Stimulated activated CD8-positive, alpha-beta memory T cell treated with anti-CD3 and anti-CD28 coated beads, Interleukin-7, amount 100 ng/mL, for 24 hours (primary cell): ENCODE measurements at places on chromosomes 3 and 15.
A peak's percentile ranks its signal among the peaks of the same experiment; 100 is the strongest.

DNA sequence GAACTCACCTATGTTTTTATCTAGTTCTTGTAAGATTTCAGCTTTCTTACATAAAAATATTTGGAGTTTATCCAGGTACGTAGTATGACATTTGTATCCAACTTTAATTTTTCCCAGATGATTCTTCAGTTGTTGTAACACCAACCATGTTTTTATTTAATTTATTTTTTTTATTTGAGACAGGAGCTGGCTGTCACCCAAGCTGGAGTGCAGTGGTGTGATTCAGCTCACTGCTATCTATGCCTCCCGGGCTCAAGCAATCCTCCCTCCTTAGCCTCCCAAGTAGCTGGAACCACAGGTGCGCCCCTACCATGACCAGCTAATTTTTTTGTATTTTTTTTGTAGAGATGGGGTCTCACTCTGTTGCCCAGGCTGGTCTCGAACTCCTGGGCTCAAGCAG lies 6.6 kb downstream of the XYLB start:
- DNase-seq, result no peak

DNA sequence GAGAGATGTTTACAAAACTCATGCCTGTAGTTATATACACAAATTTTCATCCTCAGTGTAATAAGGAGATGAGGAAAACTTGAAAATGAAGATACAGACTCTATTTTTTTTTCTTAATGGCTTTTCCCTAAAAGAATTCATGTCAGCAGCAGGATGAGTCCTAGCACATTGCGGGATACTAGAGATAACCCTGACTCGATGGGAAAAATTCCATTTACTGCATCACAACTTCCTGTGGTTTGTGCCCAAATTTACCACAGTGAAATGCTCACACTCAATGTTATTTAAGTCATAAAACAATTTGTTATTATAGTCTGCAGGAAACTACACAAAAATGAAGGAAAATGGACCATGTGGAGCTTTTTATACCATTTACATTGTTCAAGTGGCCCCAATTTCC lies 581.9 kb upstream of the ZNF717 start:
- DNase-seq, result no peak

GRCh38 chr3:128807186-128807830 lies 72.1 kb upstream of the ACAD9 start:
- DNase-seq, result no peak

- DNase-seq, result no peak
These were observed 9.7 kb downstream of the SCAMP2 start for GRCh38 chr15:74863239-74864056.

DNA sequence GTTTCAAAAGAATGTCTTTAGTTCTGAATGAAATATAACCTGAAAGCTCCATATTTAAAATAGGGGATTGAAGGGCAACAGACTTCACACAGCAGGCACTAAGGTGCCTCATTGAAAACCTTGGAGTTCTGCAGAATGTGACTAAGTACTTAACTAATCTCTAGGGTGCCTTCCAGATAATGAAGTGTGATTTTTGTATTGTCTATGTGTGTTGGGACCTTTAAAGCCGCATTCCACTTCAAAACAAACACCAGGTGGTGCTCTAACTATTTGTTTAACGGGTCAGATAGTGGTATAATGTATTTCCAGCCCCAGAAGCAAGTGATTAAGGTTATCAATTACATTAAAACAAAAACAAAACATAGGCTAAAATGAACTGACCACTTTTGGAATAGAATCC lies 28.0 kb downstream of the TFG start:
- DNase-seq, result no peak

- DNase-seq, result no peak
These were observed 34.9 kb downstream of the MORF4L1 start for GRCh38 chr15:78907577-78907976.

- no peak for DNase-seq
These were observed 765.5 kb downstream of the OTOL1 start for GRCh38 chr3:162262129-162262528.

DNA sequence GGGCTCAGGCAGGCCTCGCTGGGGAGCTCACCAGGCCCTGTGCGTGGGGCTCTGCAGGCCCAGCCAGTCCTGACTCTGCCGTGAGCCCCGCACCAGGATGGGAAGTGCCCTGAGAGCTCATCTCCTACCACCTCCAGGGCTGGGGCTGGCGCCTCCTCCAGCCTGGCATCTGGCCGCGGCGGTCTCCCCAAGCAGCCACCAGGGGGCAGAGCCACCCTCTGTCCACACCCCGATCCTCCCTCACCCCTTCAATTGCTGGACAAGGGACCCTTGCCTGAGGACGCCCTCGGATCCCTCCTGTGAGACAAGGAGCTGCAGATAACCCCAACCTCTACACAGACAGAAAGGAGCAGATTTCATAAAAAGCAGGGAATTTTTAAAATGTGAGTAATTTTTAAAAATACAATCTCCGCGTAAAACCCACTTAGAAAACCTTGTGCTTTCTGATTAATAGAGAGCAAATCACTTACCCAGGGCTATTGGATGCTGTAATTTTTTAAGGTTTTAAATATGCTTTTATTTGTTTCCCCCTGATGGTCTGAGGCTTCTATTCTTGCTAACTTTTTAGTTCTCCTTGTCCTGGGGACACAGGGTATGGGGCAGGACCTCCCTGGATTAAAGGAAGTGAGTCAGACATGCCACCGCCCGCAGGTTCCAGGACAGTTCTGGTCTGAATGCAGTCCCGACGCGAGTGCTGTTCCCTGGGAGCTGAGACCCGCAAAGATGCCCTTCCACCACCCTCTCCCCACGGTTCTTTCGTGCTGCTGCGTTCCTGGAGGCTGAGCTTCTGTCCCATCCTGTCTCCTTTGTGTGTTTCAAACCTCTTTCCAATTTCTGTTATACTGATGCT lies 52.3 kb upstream of the CHRNA7 start:
- DNase-seq, result peak; percentile 21

DNA sequence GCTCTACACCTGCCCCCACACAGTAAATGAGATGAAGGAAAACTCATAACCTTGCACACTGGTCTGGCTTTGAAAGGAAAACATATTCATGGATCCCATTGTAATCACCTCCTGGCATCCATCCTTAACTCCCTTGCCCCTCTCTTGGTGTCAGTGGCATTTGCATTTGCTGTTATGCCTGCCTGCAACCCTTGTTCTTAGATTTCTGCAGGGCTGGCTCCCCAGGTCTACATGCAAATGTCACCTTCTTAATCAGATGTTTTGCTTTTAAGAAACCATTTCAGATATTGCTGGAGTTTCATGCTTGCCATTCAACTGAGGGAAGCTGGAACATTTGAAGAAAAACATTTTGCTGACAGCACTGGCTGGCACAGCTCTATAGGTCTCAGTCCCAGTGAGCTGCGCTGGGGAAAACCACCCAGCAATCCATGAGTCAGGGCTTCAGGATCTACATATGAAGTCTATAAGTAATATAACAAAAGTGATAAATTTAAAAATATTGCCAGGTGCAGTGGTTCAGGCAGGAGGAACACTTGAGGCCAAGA lies 19.1 kb downstream of the LRRC2 start:
- DNase-seq, result no peak

DNA sequence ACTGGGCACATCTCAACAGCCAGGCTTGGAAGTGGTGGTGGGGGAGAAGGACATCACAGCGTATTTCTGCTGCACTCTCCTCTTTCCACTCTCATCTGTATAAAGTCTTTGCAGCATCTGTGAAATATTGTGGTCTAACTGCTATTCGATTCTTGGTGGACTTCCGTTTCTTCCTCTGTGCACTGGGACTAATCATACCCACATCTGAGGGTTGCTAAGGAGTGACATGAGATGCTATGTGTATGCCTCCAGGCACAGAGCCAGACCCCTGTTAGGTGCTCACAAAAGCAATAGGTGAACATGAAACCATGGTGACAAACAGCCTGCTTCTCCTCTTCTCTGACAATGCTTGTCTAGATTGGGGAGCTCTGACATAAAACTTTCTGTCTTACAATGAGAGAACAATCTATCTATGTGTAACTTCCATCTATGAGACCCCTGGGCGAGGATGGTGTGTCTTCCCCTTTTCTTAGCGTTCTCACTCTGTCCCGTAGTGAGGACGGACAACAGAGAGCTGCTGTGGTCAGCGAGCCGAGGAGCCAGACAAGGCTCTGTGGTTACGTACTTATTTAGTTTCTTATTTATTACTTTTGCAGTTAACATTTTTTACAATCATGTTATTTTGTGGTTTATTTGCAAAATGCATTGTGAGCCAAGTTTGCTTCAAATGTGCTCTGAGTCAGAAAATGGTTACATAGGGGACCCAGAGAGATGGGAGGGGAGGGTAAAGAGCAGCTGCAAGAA lies 196.7 kb upstream of the TPRG1 start:
- no peak for DNase-seq

- no peak for DNase-seq
These were observed 84.2 kb downstream of the LRRC28 start for GRCh38 chr15:99335508-99335907.

DNA sequence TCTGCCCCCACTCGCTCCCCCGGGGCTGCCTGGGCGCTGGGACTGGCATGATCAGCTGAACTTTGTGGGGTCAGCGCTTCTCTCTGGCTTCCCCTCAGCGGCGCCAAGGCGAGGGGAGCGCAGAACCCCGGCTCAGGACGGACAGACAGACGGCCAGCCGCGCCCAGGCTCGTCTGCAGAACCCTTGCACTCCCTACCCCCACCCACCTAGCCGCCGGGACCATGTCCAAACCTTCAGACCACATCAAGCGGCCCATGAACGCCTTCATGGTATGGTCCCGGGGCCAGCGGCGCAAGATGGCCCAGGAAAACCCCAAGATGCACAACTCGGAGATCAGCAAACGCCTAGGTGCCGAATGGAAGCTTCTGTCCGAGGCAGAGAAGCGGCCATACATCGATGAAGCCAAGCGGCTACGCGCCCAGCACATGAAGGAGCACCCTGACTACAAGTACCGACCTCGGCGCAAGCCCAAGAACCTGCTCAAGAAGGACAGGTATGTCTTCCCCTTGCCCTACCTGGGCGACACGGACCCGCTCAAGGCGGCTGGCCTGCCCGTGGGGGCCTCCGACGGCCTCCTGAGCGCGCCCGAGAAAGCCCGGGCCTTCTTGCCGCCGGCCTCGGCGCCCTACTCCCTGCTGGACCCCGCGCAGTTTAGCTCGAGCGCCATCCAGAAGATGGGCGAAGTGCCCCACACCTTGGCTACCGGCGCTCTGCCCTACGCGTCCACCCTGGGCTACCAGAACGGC lies 621 bp downstream of the SOX14 start:
- DNase-seq, result no peak

DNA sequence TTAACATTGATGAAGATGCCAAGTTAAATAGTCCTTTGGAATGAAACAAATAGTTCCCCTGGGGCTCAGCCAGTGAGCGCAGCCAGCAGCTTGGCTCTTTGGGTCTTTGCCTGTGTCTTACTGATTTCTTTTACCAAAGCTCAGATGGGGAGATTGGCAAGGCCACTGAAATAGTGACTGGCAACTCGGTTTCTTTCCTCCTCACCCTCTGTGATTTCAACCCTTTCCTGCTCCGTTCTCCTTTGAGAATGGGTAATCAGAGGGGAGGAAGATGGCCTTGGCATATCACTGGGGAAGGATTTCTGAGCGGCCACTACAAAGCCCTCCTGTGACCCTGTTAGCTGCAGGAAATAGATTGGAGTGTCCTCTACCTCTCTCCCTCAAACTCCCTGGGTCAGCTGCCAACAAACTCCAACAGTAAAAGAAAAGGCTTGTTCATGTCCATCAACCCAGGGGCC lies 337.1 kb upstream of the LRRFIP2 start:
- DNase-seq, result no peak

DNA sequence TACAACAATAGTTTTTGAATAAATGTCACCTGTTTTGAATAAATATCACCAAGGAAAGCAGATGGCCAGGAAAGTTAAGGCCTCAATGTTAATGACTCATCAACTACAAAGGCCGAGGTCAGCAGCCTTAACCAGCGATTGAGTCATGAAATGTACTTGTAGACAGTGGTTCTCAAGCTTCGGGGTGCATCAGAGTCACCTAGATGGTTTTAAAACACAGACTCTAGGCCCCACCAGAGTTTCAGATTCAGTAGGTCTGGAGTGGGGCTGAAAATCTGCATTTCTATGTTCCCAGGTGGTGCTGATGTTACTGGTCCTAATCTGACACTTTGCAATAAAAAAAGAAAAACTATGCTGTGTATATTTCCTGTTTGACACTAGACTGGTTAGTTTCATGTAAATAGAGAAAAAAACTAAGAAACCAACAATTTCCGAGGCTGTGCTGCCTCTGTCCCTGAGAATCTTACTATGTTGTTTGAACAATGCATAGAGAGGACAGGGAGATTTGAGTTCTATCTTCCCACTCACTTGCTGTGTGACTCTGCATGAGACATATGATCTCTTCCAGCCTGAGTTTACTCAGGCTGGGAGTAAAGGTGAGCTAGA lies 9.8 kb downstream of the RAB27A start:
- no peak for DNase-seq

DNA sequence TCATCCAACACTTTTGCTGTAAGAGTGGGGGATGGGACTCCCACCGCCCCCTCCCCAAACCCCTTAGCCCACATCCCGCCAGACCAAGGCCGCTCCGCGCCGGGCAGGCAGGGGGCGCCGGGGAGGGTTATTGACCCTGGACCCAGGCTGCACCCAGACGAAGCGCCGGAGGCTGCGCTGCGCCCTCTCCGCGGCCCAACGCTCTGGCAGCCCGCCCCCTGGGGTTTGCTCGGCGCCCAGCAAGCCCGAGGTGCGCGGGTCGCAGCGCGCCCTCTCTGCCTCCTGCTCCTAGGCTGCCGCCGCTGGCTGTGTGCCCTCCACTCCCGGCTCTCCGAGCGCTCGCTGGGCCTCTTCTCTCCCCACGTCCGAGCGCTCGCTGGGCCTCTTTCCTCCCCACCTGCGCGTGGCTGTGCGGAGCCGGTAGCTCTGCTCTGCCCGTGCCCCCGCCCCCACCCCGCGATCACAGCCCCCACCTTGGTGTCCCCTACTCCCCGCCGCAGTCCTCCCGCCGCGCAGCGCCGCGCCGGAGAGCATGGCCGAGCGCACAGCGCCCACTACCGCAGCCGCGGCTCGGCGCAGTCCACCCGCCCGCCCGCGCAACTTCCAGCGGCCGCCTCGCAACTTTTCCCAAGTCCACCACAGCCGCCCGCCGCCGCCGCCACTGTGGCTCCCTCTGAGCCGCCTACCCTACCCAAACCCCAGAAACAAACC lies 1.2 kb downstream of the MECOM start:
- DNase-seq, result no peak

- DNase-seq, result no peak
These were observed 46.7 kb downstream of the IGF2BP2 start for GRCh38 chr3:185778094-185778493.

DNA sequence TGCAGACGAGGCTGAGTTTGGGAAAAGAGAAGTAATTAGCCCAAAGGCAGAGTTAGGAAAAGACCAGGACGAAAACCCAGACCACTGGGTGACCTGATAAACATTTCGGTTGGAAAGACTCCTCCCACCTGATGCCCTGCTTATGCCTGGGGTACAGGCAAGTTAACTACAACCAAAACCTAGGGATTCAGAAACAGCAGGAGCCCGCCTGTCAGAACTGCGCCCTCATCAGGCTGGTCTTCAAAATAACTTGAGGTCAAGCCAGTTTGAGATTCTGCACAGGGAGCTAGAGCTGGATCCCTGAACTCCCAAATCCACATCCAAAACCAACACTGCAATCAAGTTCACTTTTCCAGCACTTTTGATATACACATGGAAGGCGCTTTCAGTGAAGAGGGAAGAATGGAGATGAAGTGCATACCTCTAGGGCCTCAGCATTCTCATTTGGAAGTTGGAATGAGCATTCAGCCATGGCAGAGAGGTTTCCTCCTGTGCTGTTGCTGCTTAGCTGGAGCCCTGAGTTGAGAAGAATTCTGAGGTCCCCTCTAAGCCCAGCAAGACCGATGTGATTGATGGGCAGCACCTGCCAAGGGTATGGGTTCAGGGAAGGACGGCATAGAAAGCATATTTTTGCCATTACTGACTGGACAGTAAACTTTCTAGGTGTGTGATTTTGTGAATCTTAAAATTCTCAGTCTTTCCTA lies 11.6 kb downstream of the TSEN2 start:
- no peak for DNase-seq
